ENCODE measurements at places on chromosomes 4 and X. TPM values are rescaled to one million over a fixed set of nuclear protein-coding genes. Genes with fewer than 3 reads are reported as not detected.

Gene CLNK
- total RNA-seq, result 0.89 TPM

DNA sequence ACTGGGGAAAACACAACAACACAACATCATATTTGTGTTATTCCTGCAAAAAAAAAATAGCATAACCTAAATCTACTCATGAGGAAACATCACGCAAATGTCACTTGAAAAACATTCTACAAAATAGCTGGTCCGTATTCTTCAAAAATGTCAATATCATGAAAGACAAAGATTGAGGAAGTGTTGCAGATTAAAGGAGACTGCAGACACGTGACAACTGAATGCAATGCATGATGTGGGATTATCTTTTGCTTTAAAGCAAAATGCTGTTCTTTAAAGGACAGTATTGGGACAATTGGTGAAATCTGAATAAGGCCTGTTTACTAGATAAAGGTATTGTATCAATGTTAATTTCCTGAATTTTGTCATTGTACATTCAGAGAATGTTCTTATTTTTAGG lies 157.7 kb downstream of the SMIM20 start:
- H3K4me3 ChIP-seq, result no peak overlapping the region
- peaks cover 8% of the 10 kb centered on the region for H3K36me3 ChIP-seq
- H3K4me1 ChIP-seq, result peaks cover 64% of the 10 kb centered on the region

DNA sequence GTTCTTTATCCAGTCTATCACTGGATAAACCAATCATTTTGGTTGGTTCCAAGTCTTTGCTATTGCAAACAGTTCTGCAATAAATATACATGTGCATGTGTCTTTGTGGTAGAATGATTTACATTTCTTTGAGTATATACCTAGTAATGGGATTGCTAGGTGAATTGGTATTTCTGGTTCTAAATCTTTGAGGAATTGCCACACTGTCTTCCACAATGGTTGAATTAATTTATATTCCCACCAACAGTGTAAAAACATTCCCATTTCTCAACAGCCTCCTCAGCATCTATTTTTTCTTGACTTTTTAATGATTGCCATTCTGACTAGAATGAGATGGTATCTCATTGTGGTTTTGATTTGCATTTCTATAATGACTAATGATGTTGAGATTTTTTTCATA lies 791.7 kb upstream of the AGA start:
- H3K27ac ChIP-seq, result no peak overlapping the region
- H3K4me1 ChIP-seq, result no peaks in the 10 kb centered on the region
- H3K4me3 ChIP-seq, result no peak overlapping the region
- H3K36me3 ChIP-seq, result no peaks in the 10 kb centered on the region
- no peaks in the 10 kb centered on the region for H3K27me3 ChIP-seq

DNA sequence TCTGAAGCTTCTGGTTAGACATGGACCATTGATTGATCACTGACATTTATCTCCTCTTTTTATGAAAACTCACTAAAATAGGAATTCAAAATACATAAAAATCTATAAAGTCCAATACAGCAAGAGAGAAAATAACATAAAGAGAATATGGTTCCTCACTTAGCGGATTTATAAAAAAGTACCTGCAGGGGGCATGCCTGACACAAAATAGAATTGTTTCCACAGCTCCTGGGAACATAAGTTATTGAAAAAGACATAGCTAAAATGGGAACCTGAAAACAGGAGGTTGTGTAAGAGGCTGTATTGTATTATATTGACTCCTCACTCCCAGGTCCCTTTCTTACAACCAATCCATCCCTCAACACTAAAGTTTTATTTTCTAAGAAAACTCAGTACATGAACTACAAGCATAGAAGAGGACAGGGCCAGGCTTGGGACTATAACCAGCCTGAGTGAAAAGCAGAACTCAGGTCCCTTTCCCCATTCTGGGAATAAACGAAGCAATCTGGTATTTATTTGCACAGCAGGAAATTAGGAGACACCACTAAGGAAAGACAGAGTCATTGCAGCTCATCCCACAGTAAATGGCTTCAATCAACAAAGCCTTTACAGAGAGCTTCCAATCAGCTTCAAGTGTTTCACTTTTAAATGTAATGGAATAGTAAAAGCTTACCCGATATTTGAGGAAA lies 121.1 kb upstream of the NDST4 start:
- DNase-seq, result no peak
- no peaks in the 10 kb centered on the region for H3K4me1 ChIP-seq
- no peaks in the 10 kb centered on the region for H3K27me3 ChIP-seq
- H3K27ac ChIP-seq, result no peak overlapping the region
- no peaks in the 10 kb centered on the region for H3K36me3 ChIP-seq

DNA sequence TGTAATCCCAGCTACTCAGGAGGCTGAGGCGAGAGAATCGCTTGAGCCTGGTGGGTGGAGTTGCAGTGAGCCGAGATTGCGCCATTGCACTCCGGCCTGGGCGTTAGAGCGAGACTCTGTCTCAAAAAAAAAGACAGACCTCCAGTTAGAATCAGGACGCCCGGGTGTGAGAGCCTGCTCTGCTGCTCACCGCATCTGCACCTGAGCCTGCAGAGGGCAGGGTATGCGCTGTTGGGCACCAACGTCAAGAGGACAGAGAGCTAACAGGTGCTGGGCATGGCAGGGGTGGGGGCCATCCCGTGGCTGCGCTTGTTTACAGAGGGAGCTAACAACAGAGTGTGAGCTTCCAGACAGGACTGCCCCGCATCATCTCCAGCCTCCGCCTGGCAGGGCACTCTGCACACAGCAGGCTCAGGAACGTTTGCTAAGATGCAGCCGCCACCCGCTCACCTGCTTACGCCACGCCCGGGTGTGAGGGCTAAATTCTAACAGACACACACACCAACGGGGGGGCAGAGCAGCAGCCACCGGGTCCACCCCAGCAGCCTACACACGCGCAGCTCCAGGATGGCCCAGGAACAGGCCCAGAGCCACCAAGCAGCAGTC lies 50.0 kb upstream of the CPLX1 start:
- H3K36me3 ChIP-seq, result peaks cover 71% of the 10 kb centered on the region
- H3K27ac ChIP-seq, result no peak overlapping the region
- no peak for DNase-seq

DNA sequence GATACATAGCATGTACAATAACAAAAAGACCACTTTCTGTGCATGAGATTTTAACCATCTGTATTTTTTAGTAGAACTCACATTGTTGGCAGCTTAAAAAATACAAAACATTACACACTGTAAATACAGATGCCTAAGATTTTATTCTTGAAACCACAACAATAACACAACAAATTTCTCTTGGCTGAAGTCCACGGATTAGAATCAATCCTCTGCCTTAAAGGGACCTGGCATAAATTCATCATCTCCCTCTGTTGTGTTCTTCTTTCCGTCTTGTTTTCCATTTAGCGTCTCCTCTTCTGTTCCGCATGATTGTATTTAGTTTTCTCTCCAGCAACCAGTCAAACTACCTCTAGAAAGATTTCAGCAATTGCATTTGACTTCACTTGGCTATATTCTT lies 231.0 kb downstream of the SPOCK3 start:
- no peak overlapping the region for H3K27ac ChIP-seq
- H3K27me3 ChIP-seq, result no peaks in the 10 kb centered on the region
- H3K4me1 ChIP-seq, result no peaks in the 10 kb centered on the region
- H3K36me3 ChIP-seq, result no peaks in the 10 kb centered on the region
- no peak for DNase-seq

DNA sequence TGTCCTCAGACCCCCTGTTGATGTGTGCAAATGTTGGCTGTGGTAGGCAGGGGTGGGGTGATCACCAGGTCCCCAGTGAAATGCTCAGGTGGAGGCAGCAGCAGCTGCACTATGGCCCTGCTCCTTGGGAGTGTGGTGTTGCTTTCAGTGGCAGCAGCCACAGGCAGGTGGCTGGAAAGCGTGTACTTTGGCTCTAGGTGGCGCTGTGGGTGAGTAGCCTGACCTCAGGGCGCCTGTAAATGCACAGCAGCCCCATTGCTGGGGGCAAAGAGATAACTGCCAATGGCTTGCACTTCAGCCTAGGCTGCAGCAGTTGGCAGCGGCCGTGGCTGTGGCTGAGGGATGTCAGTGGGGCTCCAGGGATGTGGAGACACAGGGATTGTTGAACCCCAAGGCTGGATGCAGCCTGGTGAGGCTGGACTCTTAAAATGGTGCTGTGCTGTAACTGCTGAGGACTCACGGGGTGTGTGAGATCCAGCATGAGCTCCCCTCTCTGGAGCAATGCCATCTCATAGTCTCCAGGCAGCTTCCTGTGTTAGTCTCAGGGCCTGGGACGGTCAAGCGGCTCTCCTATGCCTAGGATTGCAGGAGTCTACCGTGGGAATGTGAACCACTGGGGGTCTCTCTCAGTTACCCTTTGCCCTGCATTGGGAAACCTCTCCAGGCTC lies 421.7 kb upstream of the HTR2C start:
- no peak overlapping the region for H3K27ac ChIP-seq
- H3K4me3 ChIP-seq, result no peak overlapping the region
- DNase-seq, result no peak
- no peaks in the 10 kb centered on the region for H3K36me3 ChIP-seq
- no peaks in the 10 kb centered on the region for H3K4me1 ChIP-seq
- H3K27me3 ChIP-seq, result no peaks in the 10 kb centered on the region

Data from activated T-helper 2 cell treated with anti-CD3 and anti-CD28 coated beads, Interferon-gamma antibody, Interleukin-2, Interleukin-4, amounts not matched to agents 10 μg/mL and 5 μg/mL and 100 μg/mL, durations not matched to agents 14 hours and 24 hours and 36 hours (primary cell).